Jurkat, Clone E6-1 (cell line): ENCODE measurements at places on chromosomes 16 and 17.

GRCh38 chr17:58447039-58447975 is 30.0 kb upstream of the RNF43 start:
- DNase-seq: peak; percentile 86

DNA sequence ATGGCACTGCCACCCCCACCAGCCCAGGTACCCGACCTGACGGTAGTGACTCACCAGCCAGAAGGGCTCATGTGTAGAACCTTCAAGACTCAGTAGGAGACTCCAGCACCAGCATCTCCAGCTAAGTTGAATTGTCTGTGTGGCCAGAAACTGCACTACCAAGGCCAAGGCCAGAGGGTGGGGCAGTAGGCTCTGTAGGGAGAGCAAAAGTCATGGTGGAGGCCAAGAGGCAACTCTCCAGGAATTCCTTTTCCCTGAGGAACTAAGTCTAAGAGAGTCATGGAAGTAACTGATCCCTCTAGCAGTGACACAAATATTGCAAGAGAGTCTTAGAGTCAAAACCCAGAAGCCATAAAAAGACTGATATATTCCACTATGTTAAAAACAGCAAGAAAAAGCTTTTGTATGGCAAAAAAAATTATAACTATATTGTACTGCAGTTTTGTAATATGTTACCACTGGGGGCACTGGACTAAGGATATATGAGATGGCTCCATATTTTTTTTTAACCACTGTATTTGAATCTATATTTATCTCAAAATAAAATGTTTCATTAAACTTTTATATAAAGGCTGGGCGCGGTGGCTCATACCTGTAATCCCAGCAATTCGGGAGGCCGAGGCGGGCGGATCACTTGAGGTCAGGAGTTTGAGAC is 30.2 kb upstream of the GUCY2D start:
- DNase-seq: no peak

- no peak for DNase-seq
Measured at GRCh38 chr17:79855331-79856124, 16.3 kb upstream of the CBX4 start.

GRCh38 chr16:88132836-88133506 is 181.7 kb downstream of the BANP start:
- DNase-seq: no peak

GRCh38 chr16:69286941-69287713 is 24.0 kb upstream of the VPS4A start:
- peak; percentile 70 for DNase-seq
